RWPE2 (cell line): ENCODE measurements at places on chromosomes 3 and 15.
A peak's percentile ranks its signal among the peaks of the same experiment; 100 is the strongest.

DNA sequence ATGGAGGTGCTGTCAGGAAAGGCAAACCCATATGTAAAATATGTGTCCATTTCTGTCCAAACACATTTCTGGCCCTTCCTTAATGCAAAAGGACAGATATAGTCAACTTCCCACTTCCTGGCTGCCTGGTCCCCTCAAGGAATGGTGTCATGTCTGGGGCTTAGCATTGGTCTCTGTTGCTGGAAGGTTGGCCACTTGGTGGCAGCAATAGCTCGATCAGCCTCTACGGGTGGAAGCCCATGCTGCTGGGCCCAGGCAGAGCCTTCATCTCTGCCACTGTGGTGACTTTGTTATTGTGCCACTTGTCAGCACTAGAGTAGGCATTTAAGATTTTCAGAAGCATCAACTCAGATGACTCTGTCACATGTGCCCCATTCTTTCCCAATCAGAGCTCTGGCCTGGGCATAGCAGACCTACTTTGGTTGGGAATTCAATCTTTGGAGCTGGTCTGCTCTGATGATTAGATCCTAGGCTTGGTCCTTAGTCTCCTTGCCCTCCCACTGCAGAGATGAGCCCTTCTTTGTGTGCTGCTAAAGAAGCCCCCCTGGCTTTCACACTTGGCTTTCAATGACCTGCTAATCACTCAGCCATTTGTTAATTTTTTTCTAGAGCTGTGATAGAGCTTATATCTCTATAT is 51.0 kb upstream of the SPSB4 start:
- no peak for DNase-seq

DNA sequence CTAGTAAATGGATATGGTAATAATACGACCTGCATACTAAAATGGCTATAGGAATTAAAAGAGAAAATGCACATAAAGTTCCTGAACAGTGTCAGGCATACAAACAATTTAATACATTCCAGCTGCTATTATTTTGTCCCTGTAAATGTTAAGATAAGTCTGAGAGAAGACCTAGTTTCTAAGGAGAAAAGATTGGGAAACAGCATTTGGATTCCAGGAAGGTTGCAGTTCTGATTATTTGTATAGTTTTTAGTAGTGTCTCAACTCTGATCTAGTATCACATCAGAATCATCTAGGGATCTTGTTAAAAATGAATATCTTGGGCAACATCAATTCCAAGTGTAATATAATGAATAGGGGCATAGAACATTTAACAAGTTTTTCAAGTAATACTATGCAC is 905.7 kb downstream of the NSUN3 start:
- no peak for DNase-seq

DNA sequence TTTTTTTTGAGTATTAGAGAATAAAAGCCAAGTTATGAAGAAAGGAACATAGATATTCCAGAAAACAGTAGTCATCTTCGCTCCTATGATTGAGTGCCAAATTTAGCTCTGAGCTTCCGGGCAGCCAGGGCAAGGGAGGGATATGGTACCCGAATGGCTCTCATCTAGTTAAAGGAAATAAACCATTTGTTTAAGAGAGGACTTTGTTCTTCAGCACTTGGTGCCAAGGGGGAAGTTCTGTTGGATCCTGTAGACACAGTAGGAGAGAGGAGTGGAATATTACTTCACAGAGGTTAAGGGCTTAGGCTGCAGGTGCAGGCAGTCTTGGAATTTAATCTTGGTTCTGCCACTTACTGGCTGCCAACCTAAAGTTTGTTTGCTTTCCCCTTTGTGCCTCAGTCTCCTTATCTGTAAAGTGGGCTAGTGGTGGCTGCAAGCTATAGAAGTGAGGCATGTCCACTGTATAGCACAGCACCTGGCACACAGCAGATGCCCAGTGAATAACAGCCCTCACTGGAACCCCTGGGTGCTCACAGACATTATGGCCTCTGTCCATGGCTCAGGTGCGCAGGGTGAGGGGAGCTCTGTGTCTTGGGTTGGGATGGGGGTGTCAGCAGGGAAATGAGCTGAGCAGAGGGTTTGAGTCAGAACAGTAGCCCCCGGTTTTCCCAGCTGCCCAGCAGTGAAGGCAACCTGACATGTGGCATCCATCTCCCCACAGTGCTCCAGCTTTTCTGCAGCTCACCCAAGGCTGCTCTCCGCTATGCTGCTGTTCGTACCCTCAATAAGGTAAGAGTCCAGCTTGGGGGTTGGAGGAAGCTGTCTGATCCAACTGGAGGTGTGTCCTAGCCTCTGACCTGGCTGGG is 10.4 kb downstream of the COPG1 start:
- peak; percentile 21 for DNase-seq

- DNase-seq, result no peak
These were observed 185.5 kb downstream of the MCTP2 start for GRCh38 chr15:94416820-94417219.

GRCh38 chr15:69786136-69786701 is 311.5 kb downstream of the TLE3 start:
- DNase-seq, result no peak

DNA sequence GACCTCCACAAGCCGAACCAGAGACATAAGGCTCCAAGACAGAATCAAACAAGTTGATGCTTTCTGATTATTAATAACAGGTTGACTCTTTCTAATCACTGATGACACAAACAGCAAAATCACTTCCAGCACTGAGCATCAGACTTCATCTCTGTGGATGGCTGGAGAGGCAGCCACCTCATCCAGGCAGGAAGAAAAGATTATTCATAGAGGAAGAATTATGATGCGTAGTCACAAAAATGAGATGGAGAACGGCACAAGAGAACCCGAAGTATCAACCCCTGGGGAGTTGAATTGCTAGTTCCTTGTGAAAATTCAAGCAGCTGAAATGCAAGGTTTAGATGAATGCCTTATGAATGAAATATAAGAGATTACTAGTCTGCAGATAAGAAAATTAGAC is 49.9 kb upstream of the LMCD1 start:
- no peak for DNase-seq

DNA sequence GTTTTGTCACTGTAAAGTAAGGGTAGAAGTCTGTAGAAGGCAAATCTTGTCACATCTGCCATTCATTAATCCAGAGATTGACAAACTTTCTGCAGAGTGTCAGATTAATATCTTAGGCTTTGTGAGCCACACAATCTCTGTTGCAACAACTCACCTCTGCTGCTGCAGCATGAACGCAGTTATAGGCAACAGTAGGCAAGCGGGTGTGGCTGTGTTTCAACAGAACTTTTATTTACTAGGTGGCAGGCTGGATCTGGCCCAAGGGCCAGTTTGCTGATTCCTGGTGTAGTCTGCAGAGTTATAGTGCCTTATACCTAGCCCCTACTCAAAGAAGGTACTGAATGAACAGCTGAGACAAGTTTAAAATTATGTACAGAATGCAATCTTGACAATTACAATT is 396.7 kb downstream of the FOXP1 start:
- DNase-seq, result no peak

GRCh38 chr3:13690636-13691035 is 141.7 kb downstream of the FBLN2 start:
- DNase-seq, result no peak

DNA sequence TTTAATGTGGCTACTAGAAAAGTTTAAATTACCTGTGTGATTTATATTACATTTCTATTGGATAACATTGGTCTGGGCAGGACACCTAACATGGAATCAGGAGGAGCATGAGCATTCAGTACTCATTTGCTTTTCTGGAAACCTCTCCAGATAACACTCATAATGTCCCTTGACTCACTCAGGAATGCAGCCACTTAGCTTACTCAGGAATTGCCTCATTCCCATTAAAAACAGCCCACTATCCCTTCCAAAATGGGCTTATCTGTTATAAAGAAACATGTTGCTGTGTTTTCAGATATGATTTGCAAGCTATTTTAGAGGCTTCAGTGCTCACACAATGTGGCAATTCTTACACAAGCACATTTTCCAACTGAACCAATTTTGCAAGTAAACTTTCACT is 17.1 kb downstream of the GBE1 start:
- DNase-seq, result no peak

DNA sequence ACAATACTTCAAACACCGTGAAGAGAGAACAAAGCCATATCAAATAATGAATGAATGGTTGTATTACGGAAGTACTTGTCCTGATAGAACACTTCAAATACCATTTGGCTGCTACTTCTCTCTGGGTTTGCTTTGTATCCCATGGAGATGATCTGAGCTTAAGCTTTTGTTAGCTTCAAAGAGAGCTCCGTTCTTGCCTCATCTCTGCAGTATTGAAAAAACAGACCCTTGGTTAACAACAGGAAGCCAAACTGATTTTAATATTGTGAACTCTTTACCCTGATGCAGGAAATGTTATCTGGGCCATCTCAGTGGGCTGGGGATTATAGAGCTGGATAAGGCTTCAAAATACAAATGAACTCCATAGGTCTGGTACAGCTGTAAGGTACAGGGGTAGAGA is 101.0 kb downstream of the CHL1 start:
- no peak for DNase-seq

DNA sequence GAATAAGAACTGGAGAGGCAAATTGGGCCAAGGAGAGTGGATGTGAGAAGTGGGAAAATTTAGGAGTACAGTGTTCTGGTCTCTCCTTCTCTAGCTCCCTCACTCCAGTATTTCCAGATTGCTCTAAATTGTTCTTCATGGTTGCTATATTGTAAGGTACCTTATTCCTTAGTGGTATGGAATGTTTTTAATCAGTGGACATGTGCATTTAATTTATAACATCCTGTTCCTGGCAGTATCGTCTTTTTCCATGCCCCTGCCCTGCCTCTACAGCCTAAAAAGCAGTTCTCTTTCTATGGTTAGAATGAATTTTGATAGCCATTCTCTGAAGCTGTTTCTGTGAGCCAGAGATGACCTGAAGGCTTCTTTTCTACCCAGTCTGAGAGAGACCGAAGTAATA is 180.5 kb downstream of the TCF12 start:
- no peak for DNase-seq

GRCh38 chr15:93362821-93363220 is 273.8 kb upstream of the RGMA start:
- DNase-seq, result no peak

DNA sequence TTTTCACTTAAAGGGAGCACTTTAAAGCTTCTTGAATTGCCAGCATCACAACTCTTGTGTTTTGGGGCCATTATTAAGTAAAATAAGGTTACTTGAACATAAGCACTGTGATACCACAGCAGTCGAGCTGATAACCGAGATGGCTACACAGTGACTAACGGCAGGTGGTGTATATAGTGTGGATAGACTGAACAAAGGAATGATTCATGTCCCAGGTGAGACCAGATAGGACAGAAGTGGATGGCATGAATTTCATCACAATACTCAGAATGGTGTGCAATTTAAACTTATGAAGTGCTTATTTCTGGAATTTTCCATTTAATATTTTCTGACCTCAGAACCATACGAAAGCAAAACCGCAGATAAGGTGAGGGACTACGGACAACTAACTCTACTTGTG is 40.2 kb downstream of the PBRM1 start:
- no peak for DNase-seq
